ENCODE measurements at places on chromosomes 1 and 21. TPM values are rescaled to one million over a fixed set of nuclear protein-coding genes. Genes with fewer than 3 reads are reported as not detected.

SH2D1B gene
- total RNA-seq, result 0.15 TPM

RUNX3 gene
- total RNA-seq, result 6.5 TPM

ZMPSTE24 gene
- total RNA-seq, result 47.1 TPM

KCNA2 gene
- 0.01 TPM for total RNA-seq

MIXL1 gene
- 0.24 TPM for total RNA-seq

KPRP gene
- not detected for total RNA-seq

CTH gene
- 1.9 TPM for total RNA-seq

DMRTA2 gene
- total RNA-seq, result 0.13 TPM

S100A7 gene
- not detected for total RNA-seq

ZBTB17 gene
- 14.9 TPM for total RNA-seq

ANKRD13C gene
- 7.6 TPM for total RNA-seq

USH2A gene
- total RNA-seq, result not detected

OLFM3 gene
- not detected for total RNA-seq

ARHGAP30 gene
- 0.05 TPM for total RNA-seq

All from A549 treated with CpdA at 1 μM for 4 hours (cell line).